IMR-90 (cell line): ENCODE measurements at places on chromosomes 16 and 17. TPM values are rescaled to one million over a fixed set of nuclear protein-coding genes. Genes with fewer than 3 reads are reported as not detected.

- no peak for DNase-seq
Measured at GRCh38 chr17:37719866-37720265, 25.0 kb downstream of the HNF1B start.

GRCh38 chr17:34230342-34230741 lies 24.7 kb upstream of the CCL2 start:
- DNase-seq = no peak

GRCh38 chr16:60419859-60420258 lies 1616.4 kb downstream of the CDH8 start:
- DNase-seq = no peak

- DNase-seq = peak; percentile 12
Measured at GRCh38 chr17:36008998-36009665, 7.8 kb upstream of the CCL15 start.

- DNase-seq = no peak
Measured at GRCh38 chr16:874366-875181, 74.0 kb upstream of the GNG13 start.

DNA sequence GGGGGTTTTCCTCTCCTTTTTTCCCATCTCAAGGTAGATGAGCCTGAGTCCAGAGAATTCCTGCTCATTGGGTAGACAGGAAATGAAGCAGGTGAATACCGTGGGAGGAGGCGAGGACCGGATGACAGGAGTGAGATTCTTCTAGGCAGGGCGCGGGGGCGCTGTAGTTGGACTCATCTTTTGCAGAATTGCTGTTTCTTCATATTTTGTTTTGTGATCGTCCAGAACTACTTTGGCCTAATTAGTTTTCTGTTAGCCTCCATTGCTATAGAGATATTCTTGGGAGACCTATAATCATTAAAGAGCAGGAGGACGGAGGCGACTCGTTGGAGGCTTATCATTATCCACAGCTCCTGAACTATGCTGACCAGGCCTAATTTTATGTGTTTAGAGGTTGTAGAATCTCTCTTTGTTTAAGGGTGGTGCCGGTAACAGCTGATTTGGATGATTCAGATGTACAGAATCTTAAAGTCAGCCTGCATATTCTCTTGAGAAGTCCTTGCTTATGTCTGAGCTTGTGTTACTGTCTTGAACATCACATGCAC lies 650 bp downstream of the ATP6V0A1 start:
- peak; percentile 69 for DNase-seq

The TMEM92 gene
- 0.86 and 1.7 TPM in 2 replicates for polyA plus RNA-seq

The TNFRSF17 gene
- polyA plus RNA-seq = not detected in 2 replicates

The ARHGAP23 gene
- polyA plus RNA-seq = 42.7 and 43.3 TPM in 2 replicates

DNA sequence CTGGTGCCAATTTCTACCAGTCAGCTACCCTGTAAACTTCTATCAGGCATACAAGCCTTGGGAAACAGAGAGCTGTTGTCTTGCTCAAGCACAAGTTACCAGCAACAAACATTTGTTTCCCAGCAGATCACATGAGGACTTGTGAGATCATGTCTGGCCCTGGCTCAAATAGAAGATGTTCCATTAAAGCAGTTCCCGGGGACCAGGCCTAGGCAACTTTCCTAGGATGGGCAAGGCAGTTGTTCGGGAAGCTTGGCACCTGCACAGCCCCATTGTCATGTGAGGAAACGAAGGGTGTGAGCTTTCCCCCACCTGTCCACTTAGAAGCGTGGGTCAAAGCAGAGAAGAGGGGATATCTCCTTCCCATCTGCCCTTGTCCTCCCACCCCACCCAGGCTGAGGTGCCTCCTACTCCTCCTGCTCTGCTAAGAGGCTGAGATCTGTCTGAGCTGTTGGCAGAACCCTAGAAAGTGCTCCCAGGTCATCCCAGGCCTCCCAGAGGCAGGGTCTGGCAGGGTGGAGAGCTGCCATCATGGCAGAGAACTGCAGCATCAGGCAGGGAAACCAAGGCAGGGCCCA lies 11.2 kb upstream of the SLC47A2 start:
- DNase-seq = peak; percentile 68

DNA sequence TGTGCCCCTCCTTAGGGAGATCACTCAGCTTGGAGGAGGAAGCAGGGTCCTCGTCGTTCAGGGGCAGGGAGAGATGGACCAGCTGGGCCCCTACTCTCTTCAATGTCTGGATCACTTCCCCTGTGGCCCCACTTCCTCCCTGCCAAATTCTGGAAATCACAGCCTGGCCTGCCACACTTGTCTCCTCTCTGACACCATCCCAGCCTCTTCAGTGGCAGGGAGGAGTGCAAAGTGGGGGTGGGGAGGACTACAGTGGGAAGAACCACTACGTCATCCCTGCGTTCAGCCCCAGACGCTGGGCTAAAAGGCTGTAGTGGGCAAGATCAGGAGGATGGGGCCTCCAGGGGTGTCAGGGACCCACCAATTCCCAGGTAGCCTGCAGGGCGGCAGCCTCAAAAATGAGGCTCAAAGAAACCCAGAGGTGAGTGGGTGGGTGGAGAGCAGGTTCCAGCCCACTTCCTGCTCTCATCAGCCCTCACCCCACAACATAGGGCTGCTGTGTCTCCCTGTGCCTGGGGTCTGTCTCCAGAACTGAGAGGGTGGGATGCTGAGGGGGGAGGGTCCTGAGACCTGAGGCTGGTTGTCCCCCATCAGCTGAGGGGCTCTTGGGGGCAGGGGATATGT lies 25.0 kb upstream of the TAC4 start:
- no peak for DNase-seq

The CCT6B gene
- 0.72 and 1.1 TPM in 2 replicates for polyA plus RNA-seq

The METTL2A gene
- 10.8 and 12.0 TPM in 2 replicates for polyA plus RNA-seq

The TSPOAP1 gene
- polyA plus RNA-seq = 1.2 and 1.6 TPM in 2 replicates

The PNMT gene
- polyA plus RNA-seq = not detected in 2 replicates

DNA sequence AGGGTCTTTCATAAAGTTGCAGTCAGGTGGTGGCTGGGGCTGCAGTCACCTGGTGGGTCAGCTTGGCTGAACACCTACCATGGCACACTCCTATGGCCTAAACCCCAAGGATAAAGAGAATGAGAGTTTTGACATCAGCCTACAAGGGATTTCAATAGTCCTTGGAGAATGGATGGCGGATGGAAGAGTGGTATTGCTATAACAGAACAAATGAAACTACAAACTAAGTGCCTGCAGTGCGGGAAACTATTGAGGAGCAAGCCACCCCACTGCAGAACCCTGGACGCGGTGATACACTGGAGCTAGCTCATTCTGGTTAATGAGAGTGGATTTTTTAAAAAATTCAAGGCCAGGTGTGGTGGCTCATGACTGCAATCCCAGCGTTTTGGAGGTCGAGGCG lies 3.0 kb upstream of the PRPSAP2 start:
- no peak for DNase-seq

The PDF gene
- polyA plus RNA-seq = 6.4 and 7.6 TPM in 2 replicates

- DNase-seq = no peak
Measured at GRCh38 chr17:80546267-80546666, 1.6 kb downstream of the RPTOR start.
